ENCODE measurements at places on chromosomes 6 and 20.
A peak's percentile ranks its signal among the peaks of the same experiment; 100 is the strongest.

DNA sequence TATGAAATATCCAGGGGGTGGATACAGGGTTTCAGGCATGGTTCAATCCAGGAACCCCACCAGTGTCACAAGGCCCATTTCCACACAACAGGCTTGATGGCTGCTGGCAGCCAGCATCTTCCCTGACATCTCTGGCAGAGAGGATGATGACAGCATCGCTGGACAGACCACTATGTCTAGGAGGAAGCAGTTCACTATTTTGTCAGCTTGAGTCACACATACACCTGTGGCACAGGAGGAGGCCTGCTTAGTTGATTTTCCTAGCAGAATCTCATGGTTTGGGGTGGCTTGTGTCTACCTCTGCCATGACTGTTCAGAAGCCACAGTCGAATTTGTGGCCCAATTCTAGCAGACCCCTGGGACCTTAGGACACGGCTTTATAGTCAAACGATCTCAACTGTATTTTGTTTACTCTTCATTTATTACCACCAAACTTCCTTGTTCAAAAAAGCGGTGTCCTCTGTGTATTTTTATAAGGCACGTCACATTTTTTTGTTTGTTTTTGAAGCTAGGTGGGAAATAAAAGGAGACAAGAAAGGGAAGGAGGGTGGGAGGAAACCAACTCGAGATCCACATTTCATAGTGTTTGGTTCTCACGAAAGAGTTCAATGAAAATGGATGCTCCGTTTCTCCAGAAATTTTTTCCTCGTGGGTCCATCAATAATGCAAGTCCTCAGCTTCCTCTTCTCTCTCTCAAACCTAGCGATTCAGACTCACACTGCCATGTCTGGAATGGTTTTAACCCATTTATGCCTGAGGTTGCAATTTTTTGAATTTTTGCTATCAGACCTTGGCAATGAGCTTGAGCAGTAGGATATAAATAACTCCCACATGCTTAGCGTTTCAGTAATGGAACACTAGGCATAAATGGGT, 94.4 kb downstream of the TOX2 start:
- no peak for DNase-seq

DNA sequence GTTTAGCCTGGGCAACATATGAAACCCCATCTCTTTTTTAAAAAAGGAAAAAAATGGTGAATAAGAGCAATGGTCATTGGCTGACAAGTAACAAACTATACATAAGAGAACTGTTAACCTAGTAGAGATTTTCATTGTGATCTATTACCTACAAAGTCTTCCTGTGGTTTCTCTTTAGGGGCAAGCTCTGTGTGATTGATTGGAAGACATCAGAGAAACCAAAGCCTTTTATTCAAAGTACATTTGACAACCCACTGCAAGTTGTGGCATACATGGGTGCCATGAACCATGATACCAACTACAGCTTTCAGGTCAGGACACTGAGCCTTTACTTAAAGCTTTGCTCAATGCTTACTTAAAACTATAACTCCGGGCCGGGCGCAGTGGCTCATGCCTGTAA, 19.2 kb downstream of the MGME1 start:
- no peak for DNase-seq

- no peak for DNase-seq
Measured at GRCh38 chr6:158512809-158513208, 47.1 kb upstream of the TMEM181 start.

DNA sequence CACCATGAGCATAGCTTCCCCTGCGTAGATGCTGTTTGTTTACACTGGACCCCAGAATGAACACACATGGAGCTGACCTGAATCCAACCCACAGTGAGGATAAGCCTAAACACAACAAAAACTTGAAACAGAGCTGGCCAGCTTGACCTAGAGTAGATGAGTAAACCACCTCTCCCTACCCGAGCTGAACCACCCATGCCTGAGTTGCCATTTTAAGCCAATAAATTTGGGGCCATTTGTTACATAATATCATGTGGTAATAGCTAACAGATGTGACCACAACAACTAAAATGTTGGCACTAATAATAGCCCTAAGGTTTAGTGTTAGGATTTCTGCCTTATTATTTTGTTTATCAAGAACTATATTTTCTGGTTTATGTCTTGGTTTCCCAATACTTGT, 103.2 kb upstream of the GRIK2 start:
- DNase-seq: no peak

DNA sequence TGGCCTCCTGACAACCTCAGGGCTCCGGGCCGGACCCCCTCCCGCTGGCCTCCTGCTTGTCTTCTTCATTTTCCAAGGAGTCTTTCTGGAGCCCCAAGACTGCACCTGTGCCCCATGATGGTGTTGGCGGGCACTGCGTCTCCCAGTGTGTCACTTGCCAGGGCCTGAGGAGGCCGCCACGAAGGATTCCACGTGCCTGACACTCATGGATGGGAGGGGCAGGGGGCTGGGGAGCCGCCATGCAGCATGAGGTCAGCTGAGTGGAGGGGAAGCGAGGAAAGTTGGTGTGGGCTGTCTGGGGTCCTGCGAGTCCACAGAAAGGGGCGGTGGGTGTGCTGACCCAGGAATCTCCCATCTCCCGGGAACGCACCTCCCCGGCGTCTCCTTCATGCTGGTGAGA, 165.7 kb downstream of the SMOC2 start:
- no peak for DNase-seq

GRCh38 chr6:121548131-121548530, 112.7 kb downstream of the GJA1 start:
- DNase-seq: no peak

DNA sequence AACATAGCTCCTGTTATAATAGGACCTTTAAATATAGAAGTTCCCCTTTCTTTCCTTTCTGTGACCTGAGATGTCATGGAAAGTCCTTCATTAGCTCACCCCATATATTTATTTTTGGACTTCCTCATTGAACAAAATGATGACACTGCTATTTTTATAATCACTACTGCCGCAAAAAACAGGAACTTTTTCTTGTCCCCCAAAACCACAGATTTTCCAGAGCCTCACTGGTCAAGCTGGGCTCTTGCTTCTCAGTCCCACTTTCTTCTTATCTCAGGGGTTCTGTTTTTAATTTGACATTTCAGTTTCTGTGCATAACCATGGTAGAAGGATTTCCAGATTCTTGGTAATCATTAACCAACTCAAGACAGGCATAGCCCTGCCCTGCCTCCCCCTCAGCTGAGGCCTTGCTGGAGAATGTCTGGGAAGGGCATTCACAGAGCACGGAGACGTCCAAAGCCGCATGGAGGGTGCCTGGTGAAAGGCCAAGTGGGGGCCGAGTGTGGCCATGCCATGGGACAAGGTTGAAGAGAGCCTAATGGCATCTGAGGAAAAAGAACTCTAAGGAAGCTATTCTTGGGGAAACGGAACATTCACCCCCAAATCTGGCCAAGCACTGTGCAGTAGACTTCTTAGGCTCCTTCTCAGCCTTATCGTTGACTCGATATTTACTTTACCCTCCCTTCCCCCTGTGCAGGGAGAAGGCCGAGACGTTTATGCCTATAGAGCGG, 73.7 kb downstream of the EDN1 start:
- no peak for DNase-seq

DNA sequence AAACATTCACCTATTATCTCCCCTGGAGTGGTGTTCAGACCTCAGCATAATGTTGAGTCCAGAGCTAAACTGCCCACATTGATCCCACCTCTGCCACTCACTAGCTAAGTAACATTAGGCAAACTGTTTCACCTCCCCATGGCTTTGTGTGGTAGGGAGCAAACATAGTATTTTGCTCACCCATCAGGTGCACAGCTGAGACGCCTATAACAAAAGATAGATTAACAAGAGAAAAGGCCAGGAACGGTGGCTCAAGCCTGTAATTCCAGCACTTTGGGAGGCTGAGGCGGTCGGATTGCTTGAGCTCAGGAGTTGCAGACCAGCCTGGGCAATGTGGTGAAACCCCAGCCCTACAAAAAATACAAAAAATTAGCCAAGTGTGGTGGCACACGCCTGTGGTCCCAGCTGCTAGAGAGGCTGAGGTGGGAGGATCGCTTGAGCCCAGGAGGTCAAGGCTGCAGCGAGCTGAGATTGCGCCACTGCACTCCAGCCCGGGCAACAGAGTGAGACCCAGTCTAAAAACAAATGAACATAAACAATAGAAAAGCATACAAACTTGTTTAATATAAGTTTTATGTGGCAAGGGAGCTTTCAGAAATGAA, 91.6 kb downstream of the MAP3K7 start:
- no peak for DNase-seq

- DNase-seq: no peak
Measured at GRCh38 chr6:90179190-90180169, 117.2 kb downstream of the BACH2 start.

DNA sequence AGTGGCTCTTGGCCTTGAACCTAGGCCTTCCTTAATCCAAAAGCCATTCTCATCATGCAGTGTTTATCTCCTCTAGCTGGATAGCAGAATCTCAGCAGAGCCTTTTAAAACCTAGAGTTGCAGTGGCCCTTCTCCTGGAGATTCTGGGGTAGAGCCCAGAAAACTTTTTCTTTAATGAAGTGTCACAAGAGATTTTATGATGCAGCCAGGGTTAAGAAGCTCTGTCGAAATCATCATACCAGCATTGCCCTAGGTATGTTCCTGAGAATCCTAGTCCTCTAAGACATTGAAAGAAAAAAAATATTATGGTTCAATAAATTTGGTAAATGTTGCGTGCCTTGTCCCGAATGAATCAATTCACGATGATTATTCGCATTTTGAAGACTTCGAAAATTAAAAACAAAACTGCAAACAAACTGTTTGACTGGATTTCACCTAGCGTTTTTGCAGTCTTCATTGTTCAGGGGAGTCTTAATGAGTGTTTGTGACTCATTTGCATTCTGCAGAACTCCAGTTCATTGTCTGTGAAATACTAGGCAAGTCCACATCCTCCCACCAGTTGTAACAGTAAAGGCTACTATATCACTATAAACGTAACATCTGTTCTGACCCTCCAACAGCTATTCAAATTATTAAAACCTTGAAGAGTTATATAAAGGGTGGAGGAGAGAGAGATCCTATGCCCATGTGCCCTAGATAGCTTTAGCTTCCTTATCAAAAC, 198.6 kb downstream of the UST start:
- DNase-seq: no peak

GRCh38 chr20:57212534-57213276, 53.7 kb downstream of the BMP7 start:
- no peak for DNase-seq

DNA sequence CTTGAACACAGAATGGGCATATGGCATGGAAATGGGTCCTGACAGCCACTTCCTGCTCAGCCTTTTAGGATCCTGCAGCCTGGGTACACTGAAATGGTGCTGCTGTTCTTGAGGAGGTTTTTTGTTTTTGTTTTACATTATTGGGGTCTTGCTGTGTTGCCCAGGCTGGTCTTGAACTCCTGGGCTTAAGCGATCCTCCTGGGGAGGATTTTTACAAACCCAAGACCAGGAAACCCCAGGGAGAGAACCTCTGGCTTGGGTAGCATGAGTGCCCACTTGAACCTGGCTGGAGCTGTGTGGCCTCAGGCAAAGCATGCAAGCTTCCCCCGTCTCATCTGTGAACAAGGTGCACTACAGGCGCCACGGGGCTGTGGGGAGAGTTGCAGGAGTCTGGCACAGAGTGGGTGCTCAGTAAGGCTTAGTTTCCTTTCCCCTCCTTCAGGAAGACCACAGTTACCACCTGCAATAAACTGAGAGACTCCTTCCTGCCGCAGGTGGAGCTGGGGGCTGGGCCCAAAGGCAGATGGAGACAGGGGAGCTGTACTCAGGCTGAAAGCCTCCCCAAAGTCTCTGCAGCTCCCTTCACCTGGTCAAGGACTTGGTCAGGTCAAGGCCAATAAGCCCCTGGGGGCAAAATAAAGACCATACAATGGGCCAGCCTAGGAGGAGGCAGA, 1.8 kb downstream of the SLA2 start:
- peak; percentile 43 for DNase-seq

GRCh38 chr6:31718265-31718664, 3.1 kb downstream of the LY6G6D start:
- no peak for DNase-seq

GRCh38 chr20:301886-302848, 4.8 kb downstream of the ZCCHC3 start:
- DNase-seq: no peak

GRCh38 chr6:137856138-137856898, 10.7 kb upstream of the TNFAIP3 start:
- no peak for DNase-seq

DNA sequence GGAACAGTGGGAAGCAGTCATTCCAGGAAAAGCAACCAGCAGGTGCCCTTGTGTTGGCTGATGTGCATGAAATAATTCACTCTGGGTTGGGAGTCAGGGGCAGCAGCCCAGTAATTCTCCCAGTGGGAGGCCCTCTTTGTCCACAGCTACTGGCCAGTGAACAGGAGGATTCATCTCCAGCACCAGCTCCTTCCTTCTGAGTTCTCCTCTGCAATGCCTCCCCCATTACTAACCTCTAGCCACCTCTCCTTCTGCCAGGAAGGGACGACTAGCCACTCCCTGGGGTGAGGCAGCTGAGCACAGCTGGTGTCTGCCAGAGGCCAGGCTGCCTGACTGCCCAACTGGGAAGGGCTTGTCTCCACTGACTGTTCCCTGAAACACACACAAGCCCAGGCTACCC, 12.5 kb upstream of the R3HDML start:
- no peak for DNase-seq

GRCh38 chr6:13478525-13478966, 8.9 kb downstream of the GFOD1 start:
- no peak for DNase-seq

GRCh38 chr6:161319231-161319630, 45.4 kb upstream of the AGPAT4 start:
- no peak for DNase-seq

- no peak for DNase-seq
Measured at GRCh38 chr6:112701201-112701600, 354.1 kb downstream of the RFPL4B start.

- no peak for DNase-seq
Measured at GRCh38 chr6:16688984-16689636, 72.2 kb downstream of the ATXN1 start.

DNA sequence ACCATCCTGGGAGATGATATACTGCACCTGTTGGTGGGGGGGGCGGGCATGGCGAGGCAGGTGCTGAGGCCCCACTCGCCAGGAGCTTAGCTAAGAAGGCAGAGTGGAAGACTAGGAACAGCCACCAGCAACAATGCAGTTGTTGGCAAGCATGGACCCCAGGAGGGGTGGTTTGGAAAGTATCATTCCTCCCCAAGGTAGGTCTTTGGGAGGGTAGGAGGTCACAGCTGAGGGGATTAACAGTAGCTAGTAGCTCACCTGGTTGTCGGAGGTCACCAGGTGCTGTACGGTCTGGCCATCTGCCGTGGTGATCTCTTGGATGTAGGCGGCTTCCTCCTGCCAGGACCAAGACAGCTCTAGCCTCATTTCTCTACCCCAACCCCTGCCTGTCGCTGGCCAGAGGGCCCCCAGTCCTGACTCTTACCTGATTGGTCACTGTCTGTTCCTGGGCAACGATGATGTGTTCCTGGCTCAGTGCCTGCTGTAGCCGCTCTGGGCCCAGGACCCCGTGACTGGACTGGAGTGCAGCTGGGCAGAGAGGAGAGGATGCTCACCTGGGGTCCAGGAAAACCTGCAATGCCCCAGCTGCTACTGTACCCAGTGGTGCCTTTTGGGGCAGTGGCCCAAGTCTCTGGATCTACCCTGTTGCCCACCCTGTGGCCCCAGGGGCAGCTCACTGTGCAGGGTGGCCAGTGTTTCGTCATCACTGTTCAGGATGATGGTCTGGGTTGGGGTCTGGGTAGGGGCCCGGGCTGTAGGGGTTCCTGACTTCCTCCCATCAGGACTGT, 15.3 kb downstream of the PCIF1 start:
- DNase-seq: no peak

GRCh38 chr6:158328952-158329351, 16.7 kb downstream of the TULP4 start:
- DNase-seq: no peak
